CD4-positive, alpha-beta memory T cell (primary cell): ENCODE measurements at places on chromosomes 12 and 14. TPM values are rescaled to one million over a fixed set of nuclear protein-coding genes. Genes with fewer than 3 reads are reported as not detected.

Gene GUCY2C
- total RNA-seq = not detected

Gene MTERF2
- total RNA-seq = 12.0 TPM

GRCh38 chr14:74346341-74346740, 1.9 kb upstream of the VRTN start:
- no peaks in the 10 kb centered on the region for H3K4me1 ChIP-seq
- no peak for DNase-seq
- no peak overlapping the region for H3K4me3 ChIP-seq
- H3K36me3 ChIP-seq = no peaks in the 10 kb centered on the region

Gene DNAJC22
- total RNA-seq = not detected

DNA sequence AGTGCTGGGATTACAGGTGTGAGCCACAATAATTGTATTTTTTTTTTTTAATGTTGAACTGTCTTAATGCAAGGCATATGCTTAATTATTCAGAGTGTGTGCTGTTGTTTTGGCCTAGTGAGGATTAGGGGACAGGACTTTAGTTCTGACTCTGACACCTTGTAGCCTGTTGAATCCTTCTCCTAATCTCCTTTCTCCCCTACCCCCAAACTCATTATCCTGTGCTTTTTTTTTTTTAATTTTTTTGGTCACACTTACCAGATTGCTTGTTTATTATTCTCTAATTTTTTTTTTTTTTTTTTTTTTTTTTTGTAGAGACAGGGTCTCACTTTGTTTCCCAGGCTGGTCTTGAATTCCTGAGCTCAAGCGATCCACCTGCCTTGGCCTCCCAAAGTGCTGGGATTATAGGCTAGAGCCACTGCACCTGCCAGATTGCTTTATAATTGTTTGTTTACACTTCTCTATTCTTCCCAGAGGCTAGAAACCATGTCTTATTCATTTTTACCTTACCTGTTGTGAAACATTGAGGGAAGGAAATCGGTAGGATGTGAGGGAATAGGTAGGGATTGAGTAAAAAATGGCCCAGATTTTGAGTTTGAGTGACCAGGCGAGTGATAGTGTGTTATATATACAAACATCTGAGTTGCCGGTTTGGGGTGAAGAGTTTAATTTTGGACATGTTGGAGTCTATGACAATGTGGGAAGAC, 32.2 kb downstream of the DIP2B start:
- DNase-seq = no peak
- H3K4me3 ChIP-seq = no peak overlapping the region
- H3K4me1 ChIP-seq = peaks cover 28% of the 10 kb centered on the region
- H3K27me3 ChIP-seq = no peaks in the 10 kb centered on the region
- no peaks in the 10 kb centered on the region for H3K36me3 ChIP-seq

Gene PLEKHD1
- 0.32 TPM for total RNA-seq

DNA sequence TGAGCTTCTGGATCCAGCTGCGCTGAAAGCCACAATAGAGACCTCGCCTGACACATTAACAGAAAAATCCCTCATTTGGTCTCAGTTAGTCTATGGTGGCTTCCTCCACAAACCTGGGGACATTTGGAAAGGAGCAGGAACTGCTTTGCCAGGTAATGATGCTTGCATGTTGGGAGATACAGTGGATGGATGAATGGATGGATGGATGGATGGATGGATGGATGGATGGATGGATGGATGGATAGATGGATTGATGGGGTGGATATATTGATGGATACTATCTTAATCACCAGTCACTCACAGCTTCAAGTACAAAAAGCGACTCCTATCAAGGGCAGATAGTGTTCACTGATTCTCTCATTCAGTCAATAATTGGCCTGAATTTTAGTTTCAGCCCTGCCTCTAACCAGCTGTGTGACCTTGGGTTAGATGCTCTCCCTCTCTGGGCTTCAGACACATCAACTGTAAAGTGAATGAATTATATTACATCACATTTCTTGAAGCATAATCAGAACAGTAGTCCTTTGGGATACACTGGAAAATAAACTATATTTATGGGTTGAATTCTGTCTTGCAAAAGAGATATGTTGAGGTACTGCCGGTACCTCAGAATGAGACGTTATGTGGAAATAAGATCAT, 29.3 kb downstream of the MAP1LC3B2 start:
- no peak overlapping the region for H3K4me3 ChIP-seq
- DNase-seq = no peak
- peaks cover 7% of the 10 kb centered on the region for H3K4me1 ChIP-seq

- H3K4me1 ChIP-seq = peaks cover 9% of the 10 kb centered on the region
- H3K36me3 ChIP-seq = peaks cover 27% of the 10 kb centered on the region
- H3K27ac ChIP-seq = no peak overlapping the region
- no peak for DNase-seq
- no peak overlapping the region for H3K4me3 ChIP-seq
Observed at GRCh38 chr12:11856971-11857370, 207.5 kb downstream of the ETV6 start.

- no peak for DNase-seq
- H3K36me3 ChIP-seq = no peaks in the 10 kb centered on the region
- no peak overlapping the region for H3K27ac ChIP-seq
- no peaks in the 10 kb centered on the region for H3K4me1 ChIP-seq
- H3K4me3 ChIP-seq = no peak overlapping the region
Observed at GRCh38 chr14:23398348-23398747, 9.7 kb downstream of the MYH6 start.

GRCh38 chr14:104047761-104048160, 37.7 kb upstream of the ASPG start:
- no peaks in the 10 kb centered on the region for H3K36me3 ChIP-seq
- H3K4me3 ChIP-seq = no peak overlapping the region
- no peak overlapping the region for H3K27ac ChIP-seq
- H3K27me3 ChIP-seq = no peaks in the 10 kb centered on the region
- H3K4me1 ChIP-seq = no peaks in the 10 kb centered on the region

Gene CCND2
- 150 TPM for total RNA-seq

Gene CHMP4A
- 101 TPM for total RNA-seq

Gene CDK4
- total RNA-seq = 48.3 TPM
